ENCODE measurements at places on chromosomes 1 and 21. TPM values are rescaled to one million over a fixed set of nuclear protein-coding genes. Genes with fewer than 3 reads are reported as not detected.

DNA sequence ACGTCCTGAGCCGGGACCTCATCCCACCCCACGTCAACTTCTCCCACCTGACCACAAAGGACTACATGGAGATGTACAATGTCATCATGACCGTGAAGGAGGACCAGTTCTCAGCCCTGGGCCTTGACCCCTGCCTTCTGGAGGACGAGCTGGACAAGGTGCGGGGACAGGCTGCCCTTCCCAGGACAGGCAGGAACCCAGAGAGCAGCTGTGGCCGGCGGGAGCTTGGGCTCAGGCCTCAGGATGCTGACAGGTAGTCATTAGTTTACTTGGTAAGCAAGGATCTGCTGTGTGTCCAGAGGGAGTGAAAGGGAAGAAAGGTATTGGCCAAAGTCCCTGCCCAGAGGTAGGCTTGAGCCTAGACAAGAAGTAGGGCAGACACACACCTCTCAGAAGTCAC lies 17.6 kb upstream of the KCNC4 start:
- DNase-seq, result no peak

DNA sequence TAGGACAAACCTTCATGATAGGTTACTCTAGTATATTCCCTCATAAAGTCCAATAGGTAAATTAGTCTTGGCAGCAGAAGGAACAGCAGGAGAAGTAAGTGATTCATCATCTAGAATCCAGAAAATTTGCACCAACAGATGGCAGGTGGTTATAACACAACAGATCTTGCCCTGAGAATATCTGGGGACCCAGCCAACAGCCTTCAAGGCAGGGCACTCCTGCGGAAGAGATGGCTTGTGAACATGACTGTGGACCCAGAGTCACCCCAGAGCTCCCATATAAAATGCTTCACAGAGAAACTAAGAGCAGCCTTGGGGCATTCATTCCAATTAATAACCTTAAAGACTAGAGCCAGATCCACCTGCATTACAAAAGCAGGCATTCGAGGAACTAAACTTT lies 7.9 kb upstream of the PLA2G2C start:
- DNase-seq, result no peak

GRCh38 chr1:20362856-20363255 lies 72.2 kb downstream of the VWA5B1 start:
- DNase-seq, result no peak

DNA sequence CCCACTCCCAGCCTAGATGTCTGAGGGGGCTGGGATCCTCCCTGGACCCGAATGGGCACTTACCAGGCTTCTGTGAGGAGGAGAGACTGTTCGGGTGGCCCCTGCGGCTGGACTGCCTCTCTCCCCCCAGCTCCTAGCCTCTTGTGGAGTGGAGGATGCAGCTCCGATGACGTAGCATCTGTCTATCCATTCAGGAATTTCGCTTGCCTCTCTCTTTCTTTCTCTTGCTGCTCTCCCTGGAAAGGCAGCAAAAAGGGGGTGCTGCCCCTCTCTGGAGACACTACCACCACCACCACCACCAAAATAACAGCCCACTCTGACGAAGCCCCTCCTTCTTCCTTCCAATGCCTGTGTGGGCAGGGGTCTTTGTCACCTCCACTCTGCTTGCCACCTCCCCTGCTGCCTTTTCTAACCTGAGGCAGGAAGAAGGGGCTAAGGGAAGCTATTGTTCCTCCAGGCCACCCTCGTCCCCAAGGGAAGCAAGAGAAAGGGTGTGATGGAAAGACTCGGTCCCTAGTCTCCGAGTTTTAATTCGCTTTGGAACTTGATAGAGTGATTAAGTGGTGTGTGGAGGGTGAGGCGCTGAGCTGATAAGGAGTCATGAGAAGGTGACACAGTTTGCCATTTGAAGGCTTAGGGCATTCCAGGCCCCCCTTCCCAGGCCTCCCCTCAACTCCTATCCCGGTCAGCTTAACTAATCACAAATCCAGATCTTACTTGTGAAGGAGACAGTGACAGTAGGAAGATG lies 60.5 kb downstream of the RHBG start:
- no peak for DNase-seq

DNA sequence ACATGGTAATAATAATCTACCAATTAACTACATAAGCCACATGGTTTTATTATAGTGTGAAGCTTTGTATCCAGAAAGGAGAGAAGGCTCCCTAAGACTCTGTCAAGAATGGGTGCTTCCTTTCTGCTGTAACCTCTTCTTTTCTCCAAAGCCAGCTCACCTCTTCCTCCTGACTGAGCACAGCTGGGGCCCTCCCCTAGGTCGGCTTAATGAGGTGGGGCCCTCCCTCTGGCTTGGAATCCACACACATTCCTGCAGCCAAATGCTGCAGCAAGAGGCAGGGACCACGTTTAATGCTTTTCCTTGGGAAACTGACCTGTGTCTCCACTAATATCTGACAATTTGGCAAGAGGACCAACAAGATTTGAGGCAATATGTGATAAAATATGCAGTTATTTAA lies 94.8 kb downstream of the DSCAM start:
- DNase-seq, result no peak

DNA sequence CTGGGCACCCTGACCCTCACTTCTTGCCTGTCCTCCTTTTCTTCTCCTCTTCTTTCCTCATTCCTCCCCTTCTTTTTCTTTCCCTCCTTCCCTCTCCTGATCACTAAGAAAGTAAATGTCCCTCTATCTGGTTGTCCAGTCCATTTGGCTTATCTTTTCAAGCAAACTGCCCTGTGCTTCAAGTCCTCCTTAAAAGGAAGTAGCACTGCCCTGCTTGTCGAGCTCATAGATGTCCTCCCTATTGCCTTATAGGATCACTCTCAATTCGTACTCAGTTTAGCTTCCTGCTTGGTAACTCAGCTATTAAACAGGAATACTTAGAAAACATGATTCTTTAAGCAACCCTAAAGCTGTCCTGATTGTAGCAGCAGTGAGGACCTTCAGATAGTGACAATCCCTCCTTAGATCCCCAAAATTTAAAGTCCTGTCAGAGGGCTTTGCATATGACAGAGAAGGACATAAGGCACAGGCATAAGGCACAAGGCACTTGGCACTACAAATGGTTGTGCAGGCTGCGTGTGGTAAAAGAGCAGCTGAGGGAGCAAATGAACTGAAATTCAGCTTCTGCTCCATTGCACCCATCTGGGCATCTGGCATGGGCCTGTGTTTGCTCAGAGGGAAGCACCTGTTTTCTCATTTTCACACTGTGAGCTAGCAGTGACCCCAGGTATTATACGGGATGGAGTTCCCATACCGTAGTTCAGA lies 26.1 kb upstream of the SLAMF6 start:
- DNase-seq, result no peak

DNA sequence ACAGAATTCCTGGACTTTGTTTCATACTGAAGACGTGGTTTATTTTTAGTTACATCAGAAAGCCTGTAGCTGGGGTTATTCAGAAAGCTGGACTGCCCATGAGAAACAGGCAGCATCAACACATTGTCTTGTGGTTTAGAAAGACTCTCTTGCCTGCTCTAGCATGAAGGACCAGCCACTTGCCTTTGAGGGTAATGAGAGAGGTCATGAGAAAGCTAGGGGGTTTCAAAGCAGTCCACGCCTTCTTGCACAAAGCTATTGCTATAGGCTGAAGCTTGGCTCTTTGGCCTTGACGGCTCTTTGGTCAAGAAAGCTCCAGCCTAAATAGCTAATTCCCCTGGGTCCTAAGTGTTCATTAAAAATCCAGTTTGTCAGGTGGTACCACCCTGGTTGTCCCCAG lies 208.1 kb downstream of the PRDM2 start:
- no peak for DNase-seq

DNA sequence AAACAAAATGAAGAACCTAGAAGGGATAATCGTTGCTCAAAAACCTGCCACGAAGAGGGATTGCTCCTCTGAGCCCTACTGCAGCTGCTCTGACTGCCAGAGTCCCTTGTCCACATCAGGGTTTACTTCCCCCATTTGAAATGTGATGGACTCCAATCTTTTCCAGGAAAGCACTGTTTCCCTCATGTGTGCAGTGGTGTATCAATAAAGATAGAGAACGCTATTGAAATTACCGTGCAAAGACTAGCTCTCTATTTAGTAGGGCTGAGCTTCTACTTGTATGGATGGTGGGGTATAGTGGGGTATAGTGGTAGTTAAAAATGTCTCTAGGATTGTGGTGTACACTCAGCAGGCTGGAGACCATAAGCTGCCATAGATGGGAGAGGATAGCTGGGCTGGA lies 3.7 kb downstream of the TMCO2 start:
- no peak for DNase-seq

GRCh38 chr1:241034203-241034936 lies 322.6 kb downstream of the RGS7 start:
- no peak for DNase-seq

DNA sequence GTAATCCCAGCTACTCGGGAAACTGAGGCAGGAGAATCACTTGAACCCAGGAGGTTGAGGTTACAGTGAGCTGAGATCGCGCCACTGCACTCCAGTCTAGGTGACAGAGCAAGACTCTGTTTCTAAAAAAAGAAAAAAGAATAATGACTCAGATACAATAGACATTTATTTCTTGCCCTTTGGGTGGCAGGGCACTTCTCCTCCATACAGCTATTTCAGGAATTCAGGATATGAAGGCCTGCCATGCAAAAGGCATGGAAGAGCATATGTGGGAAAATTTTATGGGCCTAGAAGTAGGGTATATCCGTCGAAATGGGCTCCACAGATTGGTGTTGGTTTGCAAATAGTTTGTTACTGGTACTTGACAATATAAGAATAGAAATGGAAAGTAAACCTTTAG lies 20.2 kb upstream of the POGZ start:
- no peak for DNase-seq

- DNase-seq, result no peak
Measured at GRCh38 chr1:111672331-111672730, 52.7 kb downstream of the RAP1A start.

DNA sequence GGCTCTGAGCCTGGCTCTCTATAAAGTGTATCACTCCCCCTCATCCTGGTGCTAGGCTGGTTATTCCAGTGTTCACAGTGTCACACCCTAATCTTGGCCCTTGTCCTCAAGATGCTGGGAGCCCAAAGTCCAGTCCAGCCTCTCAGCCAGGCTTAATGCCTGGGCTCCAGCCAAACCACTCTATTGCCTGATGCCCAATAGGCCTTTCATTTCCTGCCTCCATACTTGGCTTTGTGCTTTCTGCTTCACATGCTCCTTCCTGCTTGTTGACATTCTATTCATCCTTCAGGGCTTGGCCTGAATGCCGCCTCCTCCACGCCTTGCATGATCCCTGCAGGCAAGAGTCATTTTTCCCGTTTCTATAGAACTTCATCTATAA lies 1.7 kb downstream of the KLHDC8A start:
- DNase-seq, result no peak

DNA sequence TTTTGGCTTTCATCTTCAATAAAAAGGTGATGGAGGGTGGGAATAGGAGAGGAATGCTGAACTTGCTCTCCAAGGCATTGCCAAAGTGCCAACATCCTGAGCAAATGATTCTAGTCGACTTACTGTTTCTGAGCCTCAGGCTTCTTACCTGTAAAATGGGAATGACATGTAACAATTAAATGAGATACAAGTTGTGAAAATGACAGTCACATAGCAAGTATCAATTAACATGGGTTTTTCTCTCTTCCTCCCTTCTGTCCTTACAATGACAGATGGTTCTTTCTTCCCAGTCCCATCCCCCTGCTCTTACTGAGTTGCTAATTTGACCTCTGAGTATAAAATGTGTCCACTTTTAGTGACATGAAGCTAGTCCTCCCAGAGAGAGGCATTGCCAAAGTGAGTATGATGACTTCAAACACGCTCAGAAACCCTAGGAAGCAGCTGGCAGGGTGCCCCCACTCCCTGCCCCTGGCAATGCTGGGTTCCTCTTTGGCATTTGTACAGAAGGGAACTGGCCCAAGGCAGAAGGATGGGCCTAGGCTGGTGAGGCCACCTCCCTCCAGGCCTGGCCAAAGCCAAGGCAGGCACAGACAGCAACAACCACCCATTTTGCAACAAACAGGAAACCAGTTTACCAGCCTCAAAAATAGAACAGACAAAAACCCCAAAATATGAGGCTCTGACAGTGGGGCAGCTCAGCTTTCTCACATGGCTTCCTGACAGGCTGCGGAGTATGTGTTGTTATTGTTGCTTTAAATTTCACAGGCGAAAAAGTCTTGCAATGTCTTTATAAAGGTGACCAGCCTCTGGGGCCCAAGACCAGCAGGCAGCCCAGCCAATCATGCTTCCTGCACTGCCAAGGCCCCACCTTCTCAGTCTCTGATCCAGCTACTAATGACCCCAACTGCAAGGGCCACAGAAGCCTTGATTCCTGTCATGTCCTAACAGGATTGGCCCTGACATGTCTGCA lies 115.9 kb downstream of the HIVEP3 start:
- DNase-seq, result no peak

GRCh38 chr1:105585791-105586190 lies 1470.7 kb upstream of the PRMT6 start:
- no peak for DNase-seq

- DNase-seq, result no peak
Measured at GRCh38 chr1:235791532-235792060, 75.1 kb downstream of the LYST start.

- no peak for DNase-seq
Measured at GRCh38 chr1:171185091-171185490, at the start of gene FMO2. FMO2 (plus strand) TSS chr1:171185300; CDS start chr1:171185714, 414 bp downstream.

GRCh38 chr1:228346731-228347130 lies 59.9 kb downstream of the TRIM11 start:
- no peak for DNase-seq

GRCh38 chr1:100313382-100313781 lies 38.9 kb upstream of the CDC14A start:
- DNase-seq, result no peak

GRCh38 chr21:38645282-38645681 lies 147.0 kb upstream of the ERG start:
- DNase-seq, result no peak

Gene MYOM3
- 0.18 TPM for total RNA-seq

Gene CELA3A
- not detected for total RNA-seq

Gene DMRTA2
- total RNA-seq, result not detected

Gene CD53
- total RNA-seq, result not detected

Gene CD55
- 179 TPM for total RNA-seq

Gene MEX3A
- total RNA-seq, result 26.6 TPM

Gene TEX38
- total RNA-seq, result not detected

Gene DLGAP3
- total RNA-seq, result 0.12 TPM

Gene SPATA21
- not detected for total RNA-seq

Data from endothelial cell of umbilical vein (primary cell).